ENCODE measurements at places on chromosomes 4 and X.

DNA sequence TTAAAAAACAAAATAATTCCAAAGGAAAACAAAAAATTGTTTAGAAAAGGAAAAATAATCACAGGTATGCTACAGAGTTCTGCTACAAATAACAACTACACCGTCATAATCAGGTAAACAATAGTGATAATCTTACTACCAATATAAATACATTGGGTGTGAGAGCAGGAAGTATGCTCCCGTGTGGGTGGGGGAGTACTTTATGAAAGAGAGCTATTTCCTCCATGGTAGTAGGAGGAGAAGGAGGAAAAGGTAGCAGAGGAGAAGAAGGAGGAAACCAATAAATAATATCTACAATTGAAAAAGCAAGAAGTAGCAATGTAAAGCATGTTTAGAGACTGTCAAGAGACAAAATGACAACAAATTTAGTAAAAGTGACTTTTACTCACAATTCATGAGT, 35.1 kb downstream of the TEC start:
- DNase-seq, result no peak

- DNase-seq, result no peak
These were observed 135.6 kb upstream of the EPHA5 start for GRCh38 chr4:65805936-65806335.

DNA sequence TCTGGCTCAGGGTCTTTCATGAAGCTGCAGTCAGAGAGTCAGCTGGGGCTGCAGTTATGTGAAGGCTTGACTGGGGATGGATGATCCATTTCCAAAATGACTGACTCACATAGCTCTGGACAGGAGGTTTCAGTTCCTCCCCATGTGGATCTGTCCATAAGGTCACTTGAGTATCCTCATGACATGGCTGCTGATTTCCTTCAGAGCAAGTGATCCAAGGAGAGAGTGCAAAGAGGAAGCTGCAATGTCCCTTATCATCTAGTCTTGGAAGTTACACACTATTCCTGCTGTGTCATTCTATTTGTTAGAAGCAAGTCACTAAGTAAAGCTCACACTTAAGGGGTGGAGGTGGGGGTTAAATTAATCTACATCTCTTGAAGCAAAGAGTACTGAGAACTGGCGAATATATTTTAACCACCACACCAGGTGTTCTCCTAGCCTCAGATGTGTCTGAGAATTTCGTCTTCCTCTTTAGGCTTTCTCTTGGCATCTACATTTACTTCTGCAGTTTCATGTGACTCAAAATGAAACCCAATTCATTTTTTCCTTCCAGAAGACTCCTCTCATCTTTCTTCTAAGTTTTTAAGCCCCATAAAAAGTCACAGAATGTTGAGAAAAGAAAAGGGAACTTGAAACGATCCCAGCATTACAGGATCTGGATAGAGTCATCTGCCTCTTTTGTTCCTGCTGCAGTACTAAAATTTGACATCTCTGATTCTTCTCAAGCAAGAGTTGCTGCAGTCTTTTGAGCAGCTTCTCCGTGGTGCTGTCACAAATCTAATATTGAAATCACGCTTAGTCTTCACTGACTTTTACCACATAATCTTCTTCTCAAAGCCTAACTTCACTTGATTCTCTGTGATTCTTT, 3.8 kb upstream of the GRPR start:
- DNase-seq, result peak; percentile 76

DNA sequence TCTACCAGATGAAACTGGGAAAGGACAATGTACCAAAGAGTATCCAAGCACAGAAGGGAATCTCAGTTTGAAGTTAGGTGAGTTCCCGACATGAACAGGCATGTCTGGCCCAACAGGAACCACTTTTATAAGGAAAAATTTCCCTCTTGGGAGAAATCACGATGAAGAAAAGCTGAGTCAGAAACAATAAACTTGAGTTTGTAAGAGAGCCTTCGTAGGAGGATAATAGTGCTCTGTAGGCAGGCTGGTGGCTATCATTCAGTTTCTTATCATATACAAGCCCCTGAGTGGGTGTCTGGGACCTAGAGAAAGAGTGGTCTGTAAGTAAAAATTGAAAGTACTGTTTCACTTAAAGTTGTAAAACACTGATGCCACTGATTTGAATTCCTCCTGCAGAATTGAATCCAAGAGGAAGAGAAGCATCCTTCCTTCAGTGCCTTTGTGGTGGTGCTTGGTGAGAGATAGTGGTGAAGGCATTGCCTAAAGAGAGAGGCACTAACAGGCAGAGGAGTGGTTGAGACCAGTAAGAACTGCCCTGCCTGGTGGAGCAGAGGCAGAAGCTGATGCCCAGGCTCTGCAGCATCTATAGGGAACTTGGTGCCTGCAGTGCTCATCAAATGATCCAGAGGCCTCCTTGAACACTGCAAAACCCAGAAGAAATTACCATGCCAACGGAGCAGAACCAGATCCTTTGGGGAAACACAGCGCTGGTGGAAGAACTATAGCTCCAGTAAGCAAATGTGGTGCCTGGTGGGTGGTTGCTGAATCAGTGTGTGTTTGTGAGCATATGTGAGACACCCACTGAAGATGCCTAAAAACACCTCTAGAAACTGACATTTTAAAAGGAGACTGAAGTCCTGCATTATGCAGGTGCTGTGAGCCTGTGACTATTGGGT, 31.7 kb upstream of the METAP1 start:
- DNase-seq, result no peak

DNA sequence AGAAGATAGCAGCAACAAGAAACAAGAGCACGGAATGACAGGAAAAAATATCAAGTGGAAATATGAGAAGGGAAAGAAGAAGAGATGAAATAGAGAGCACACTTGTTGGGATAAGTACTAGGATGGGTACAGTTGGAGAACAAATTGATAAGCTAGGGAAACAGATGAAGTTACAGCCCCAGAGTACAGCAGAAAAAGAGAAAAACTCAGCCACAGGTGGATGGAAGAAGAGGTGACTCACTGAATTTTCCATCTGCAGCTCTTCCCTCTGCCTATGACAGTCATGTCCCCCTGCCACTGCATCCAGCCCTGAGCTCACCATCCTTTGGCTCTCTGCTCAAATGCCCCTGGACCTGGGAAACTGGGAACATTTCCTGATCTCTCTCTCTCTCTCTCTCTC, 209.0 kb downstream of the BCOR start:
- DNase-seq, result no peak

DNA sequence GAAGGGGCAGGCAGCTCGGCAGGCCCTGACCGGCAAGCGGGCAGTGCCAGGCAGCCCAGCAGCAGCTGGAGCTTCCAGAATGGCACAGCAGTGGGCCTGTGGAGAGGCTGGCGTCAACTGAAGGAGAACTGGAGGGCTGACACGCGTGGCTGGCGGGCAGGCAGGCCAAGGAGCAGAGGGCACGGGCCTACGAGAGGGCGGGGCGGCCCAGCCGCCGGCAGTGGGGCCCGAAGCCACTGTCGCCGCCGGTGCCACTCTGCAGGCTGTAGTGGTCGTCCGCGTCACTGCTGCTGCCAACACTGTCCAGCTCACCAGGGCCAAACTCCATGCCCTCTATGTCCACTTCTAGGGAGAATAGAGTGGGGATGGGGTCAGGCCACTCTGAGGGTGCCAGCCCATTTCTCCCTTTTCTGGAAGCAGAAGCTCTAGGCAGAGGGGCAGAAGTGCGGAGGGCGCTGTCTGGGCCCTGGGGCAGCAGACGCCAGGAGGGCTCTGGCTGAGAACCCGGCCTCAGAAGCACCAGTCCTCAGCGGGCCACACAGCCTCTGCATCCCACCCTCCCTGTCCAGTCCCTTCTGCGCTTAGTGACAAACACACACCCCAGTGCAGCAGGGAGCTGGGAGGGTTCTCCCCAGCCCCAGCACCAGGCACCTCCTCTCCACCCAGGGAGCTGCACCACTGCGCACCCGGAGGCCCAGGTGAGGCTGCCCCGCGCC, 8.6 kb upstream of the HAUS3 start:
- no peak for DNase-seq

- DNase-seq, result no peak
These were observed 16.6 kb downstream of the COQ2 start for GRCh38 chr4:83267830-83268475.

GRCh38 chrX:103742339-103742738, 31.6 kb downstream of the TMEM31 start:
- DNase-seq, result no peak

DNA sequence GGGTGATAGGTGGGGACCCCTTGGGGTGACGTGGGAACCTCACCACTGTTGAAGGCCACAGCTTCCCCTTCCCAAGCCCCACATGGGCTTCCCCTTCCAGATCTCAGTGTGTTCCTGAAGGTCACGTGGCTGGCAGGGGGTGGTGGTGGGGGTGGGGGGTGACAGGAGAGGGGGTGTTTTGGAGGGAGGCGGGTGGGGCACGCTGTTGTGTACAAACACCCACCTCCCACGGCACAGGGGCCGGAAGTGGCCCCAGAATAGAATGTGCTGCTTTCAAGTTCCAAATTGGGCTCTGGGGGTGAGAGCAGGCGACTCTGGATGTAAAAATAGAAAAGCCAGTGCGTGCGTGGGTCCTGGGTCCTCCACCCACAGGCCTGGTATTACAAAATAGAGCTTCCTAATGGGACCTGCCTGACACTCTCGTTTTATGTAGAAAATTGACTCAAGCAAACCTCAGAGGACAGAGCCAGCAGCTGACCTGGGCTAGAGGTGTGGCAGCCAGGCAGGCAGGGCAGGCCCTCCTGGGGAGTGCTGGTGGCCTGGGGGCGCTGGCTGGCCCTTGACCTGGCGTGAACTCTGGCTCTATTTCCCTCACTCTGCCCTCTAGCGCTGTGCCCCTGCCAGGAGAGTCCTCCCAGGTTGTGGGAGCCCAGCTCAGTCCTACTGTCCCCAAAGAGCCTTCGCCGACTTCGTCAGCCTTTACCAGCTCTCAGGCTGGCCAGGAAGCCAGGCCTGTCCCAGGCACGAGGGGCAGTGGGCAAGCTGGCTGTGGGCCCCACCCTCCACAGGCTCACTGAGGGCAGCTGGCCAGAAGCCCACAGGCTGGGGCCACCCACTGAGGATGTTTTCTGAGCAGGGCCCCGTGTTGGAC, 5.4 kb upstream of the SH3BP2 start:
- DNase-seq, result peak; percentile 68

DNA sequence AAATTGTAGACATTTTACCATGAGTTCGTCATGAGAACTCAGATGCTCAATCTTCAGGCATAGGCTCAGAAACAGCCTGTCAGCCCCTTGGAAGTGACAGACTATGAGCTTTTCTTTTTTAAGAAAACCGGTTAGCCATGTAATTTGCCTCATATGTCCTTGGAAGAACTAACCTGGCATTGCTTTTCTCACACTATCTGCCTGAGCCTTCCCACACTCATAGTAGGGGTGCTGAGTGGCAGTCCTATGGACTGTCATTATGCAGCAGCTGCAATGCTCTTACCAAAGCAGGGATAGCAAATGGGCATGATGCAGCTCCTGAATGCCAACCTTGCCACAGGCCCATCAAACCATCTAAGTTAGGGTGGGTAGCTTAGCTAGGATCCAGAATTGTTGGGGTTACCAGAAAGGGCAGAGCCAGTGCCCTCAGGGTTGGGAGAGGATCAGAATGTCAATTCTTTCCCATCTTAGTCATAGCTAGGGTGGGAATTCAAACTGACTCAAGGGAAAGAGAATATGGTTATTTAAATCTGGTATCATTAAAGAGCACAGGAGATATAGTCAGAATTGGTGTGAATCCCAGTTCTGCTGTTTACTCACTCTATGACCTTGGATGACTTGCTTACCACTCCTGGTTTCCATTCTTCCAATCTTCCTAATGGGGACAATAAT, 230.6 kb upstream of the CPEB2 start:
- no peak for DNase-seq

DNA sequence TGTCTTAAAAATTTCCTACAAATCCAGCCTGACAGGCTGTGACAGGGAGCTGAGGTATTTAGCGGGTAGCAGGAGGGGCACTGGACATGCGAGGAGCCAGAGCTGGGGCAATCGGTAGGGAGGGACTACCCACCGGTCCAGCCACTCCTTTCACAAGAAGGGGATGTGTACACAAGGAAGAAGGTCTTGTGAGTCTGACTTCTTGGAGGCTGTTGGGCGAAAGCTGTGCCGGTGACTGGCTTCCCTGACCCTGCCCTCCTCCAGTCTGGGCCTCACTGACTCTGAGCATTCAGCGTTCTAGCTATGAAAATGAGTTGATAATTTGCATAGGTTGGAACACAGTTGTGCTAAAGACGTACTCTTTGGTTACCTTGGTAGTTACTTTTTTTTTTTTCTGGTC, 12.7 kb upstream of the CXCL8 start:
- DNase-seq, result no peak

GRCh38 chr4:87620491-87620890, 12.2 kb downstream of the DSPP start:
- no peak for DNase-seq

DNA sequence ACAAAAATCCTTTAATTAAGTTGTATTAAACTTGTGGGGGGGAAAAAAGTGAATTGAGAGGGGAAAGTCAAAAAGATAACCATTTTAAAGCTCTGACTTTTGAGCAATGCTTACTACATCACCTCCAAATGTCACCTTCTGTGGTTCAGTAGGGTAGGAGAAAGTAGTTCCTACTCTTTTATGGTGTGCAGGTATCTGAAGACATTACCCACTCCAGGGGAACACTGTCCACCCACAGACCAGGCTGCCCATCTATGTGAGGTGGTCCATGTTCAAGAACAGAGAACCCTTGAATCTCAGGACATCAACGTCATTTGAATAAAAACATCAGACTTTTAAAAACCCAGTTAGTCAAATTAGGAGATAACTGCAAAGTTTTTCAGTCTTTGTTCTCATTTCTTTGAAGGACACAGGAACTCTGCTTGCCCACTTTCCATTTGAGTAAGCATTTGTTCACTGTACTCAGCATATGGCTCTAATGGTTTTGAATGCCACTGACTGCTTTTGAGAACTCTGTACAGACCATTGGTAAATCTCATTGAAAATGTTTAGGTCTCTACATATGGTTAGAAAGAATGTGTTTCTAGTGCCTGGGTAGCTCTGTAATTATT, 18.4 kb downstream of the NMU start:
- no peak for DNase-seq

DNA sequence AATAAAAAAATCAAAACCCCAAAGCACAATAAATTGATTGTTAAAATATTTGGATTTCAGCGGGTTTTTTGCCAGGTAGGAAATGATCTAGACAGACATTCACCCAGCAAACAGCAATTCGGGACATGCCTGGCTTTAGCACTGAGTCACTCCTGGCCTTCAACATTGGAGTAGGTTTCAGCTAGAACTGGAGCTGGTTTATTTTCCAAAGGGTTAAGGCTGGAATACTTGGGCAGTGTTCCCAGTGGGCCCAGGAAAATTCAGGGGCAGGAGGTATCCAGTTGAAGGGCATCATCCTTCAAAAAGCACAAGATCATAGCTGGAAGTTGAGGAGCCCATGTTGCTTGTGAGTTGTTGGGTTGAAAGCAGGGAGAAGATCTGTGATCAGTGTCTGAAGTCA, 41.0 kb downstream of the TXLNG start:
- no peak for DNase-seq

DNA sequence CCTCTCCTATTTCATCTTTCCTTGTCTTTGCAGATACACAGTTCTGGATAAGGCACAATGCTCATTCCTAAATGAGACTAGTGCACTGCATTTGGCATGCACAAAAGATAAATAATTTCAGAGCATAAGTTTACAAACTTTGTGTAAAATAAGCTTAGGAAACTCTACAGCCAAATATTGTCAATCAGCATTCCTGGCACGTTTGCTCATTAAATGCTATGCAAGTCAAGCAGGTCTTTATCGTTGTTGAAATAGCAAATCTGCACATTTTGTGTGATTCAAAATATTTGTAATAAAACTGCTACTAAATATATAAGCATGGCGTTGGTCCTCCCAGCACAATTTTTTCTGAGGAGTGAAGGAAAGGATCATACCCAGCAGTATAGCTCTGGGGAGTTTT, 322.1 kb upstream of the NOCT start:
- DNase-seq, result no peak

All from common myeloid progenitor, CD34-positive (primary cell).